ENCODE measurements at places on chromosomes 1 and 21.

DNA sequence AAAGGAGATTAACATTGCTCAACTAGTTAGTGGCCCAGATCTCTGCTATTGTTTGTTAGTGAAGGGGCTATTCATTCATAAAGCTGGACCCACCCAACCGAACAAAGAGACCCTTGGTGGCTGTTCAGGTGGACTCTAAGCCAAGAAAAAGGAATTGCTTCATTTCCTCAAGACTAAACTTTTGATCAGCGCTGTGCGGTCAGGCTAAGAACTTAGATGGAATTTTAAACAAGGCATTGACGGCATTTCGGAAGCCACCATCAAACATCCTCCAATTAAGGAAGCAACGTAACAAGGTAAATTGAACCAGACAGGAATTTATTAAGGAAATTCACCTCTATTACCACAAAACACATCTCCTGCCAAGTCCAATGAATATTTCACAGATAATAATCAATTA, 19.9 kb upstream of the SHCBP1L start:
- no peak for DNase-seq

DNA sequence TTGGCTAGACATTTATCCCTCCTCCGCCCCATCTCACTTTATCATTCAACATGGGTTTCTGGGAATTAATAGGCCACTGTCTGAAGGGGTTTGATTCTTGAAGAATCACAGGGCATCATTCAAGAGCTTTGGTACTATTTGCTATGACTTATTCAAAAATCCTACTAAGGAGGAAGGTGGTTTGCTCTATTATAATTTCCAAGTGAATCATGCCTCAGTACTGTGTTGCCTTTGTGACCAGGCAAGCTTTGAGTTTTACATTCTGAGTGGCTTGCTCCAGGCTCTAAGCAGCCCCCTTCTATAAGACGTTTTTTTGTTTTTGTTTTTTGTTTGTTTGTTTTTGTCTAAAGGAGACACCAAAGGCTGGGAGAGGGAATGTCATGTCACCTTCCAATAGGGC, 2.6 kb downstream of the C1orf21 start:
- DNase-seq: no peak

DNA sequence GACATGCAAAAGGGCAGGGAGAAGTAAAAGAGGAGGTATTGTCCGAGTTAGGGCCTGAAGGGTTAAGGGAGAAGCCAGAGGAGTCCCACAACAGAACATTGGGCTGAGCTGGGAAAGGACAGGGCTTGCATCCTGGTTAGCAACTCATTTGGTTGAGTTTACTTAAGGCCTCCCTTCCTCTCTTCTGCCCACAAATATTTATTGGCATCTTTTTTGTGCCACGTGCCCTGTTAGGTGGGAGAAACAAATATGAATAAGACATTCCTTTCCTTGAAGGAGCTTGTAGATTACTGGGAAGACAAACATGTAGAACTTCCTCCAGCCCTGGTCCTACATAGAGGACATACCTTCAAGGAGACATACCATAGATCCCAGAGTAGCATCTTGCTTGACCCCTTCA, 53.0 kb upstream of the PRELP start:
- DNase-seq: no peak

DNA sequence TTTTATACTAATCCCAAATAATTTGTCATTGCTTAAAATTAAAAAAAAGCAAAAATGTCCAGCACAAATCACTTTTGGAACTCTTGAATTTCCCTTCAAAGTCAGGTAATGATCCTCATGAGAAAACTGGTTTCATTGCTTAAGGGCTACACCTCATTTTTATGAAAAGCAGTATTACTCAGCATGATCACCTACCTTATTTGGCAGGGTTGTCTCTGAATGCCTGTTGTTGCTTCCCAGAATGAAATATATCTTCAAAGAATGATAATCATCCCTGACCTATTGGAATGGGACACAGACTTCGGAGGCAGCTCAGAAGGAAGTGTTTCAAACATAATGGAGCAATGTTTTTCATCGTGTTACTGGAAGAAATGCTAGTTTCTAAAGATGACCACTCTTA, 29.7 kb downstream of the C1orf21 start:
- no peak for DNase-seq

- DNase-seq: no peak
Measured at GRCh38 chr1:10516925-10517676, 42.4 kb downstream of the PEX14 start.

GRCh38 chr1:110196917-110197765, 13.0 kb upstream of the KCNC4 start:
- DNase-seq: no peak

DNA sequence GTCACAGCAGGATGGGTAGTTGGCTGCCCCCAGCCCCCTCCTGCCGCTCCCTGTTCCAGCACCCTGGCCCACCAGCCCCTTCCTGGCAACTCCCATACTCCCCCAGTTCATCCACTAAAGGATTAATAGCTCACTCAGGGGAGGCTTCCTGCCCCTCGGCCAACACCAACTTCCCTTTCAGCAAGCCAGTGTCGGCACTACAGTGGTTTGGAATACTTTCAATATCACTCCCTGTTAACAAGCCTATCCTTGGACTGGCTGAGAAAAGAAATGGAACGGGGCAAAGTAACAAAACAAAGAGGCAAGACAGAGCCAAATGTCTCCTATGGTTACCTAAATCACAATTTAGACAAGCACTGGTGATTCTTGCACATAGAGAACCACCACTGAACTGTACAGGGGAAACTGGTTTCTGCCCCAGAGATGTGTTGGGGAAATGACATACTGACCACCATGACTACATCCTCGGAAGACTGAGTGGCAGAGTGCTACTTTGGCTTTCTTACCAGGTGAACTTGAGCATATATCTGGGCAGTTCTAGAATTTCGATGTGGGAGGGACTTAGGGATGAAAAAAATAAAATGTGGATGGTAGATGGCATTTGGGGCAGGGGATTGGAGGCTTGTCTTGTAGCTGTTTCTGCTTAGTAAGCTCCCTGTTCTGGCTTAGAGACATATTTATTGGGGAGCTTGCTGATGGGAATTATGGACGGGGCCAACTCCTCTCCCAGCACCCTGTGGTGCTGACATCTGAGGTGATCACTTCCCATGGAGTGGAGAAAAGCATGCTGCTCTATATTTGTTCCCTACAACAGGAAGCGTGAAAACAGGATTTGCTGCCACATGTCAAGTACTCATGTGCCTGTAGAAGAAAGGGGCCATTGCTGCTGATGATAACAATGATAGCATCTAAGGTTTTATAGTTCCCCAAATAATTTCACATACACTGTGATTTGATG, 7.1 kb upstream of the CAPN2 start:
- no peak for DNase-seq

DNA sequence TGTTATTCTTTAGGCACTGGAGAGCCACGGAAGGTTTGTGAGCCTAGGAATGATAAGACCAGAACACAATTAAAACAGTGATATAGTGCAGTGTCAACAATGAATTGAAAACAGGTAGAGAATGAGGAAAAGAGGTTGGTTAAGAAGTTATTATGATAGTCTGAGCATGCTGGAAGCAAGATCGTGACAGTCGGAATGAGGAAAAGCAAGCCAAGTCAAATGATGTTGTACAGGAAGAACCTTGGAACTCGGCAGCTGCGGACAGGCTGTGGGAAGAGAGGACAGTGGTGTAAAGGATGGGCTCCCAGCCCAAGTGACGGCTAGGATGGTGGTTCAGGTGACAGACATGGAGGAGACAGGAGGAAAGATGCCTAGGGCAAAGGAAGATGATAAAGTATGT, 25.6 kb downstream of the MTARC1 start:
- no peak for DNase-seq

- no peak for DNase-seq
Measured at GRCh38 chr1:157198619-157199420, 60.6 kb upstream of the ETV3 start.

GRCh38 chr1:170247751-170248521, 102.2 kb downstream of the NTMT2 start:
- DNase-seq: no peak

- no peak for DNase-seq
Measured at GRCh38 chr1:109759513-109760334, 4.0 kb downstream of the EPS8L3 start.

DNA sequence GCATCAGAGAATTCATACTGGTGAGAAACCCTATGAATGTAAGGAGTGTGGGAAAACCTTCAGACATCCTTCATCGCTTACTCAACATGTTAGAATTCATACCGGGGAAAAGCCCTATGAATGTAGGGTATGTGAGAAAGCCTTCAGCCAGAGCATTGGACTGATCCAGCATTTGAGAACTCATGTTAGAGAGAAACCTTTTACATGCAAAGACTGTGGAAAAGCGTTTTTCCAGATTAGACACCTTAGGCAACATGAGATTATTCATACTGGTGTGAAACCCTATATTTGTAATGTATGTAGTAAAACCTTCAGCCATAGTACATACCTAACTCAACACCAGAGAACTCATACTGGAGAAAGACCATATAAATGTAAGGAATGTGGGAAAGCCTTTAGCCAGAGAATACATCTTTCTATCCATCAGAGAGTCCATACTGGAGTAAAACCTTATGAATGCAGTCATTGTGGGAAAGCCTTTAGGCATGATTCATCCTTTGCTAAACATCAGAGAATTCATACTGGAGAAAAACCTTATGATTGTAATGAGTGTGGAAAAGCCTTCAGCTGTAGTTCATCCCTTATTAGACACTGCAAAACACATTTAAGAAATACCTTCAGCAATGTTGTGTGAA, 12.8 kb downstream of the ZFP69B start:
- no peak for DNase-seq

DNA sequence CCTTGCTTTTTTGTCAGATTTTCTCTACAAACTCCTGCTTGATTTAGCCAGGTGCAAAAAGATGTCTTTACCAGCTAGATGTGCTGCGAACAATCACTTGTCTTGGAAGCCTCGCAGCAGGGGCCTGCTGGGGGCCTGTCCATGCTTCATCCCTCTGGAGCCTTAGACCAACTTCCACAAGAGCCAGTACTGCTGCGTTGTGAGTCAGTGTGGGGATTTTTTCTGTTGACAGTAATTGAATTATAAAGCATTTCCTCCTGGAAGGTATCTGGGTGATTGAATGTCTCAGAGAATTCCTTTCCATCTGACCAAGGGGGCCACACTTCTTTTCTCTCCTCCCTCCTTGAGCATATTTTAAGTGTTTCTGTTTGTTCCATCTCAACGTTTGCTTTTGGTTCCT, 40.4 kb upstream of the LDLRAP1 start:
- DNase-seq: no peak

- no peak for DNase-seq
Measured at GRCh38 chr1:147902253-147902845, at the start of gene GJA8. Gene GJA8 (plus strand): TSS chr1:147902795. CDS start chr1:147907956, 5,161 bp downstream.

DNA sequence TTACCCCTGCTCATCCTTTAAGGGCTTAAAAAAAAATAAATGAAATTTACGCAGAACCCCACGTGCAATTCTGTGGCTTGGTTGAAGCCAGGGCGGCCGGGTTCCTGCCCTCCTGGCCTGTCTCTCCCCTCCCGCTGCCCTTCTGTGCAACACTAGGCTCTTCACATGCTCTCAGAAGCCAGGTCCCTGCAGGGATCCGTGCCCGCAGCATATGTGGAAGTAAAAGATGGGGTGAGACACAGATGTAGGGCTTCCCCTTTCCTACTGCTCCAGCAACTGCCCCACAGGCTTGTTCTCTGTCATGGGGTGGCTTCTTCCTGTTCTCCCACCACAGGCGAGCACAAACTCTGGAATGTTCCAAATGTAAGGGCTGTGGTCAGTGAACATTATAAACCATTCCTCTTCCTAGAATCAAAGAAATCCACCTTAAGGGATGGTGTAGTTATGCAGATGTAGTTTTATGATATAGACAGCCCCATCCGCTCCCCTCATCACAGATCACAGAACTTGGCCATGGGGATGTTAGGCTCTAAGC, 535.4 kb downstream of the KIF26B start:
- peak; percentile 16 for DNase-seq

GRCh38 chr21:39061766-39062165, 121.5 kb downstream of the PSMG1 start:
- DNase-seq: no peak

DNA sequence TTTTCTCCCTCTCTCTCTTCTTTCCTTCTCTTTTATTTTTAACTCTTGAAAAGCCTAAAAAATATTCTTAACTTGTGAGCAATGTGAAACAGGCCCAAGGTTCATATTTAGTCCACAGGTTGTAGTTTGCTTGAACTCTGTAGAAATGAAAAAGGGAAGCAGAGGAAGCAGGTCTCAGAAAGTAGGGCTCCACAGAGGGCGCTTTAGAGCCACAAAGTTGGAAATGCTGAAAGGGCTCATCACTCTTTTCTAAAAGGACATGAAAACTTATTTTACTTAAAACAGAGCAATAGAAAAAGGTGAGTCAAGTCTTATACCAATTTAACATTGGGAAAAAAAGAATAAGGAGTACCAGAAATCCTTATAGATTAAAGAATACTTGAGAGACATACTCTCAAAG, 247.0 kb downstream of the USP25 start:
- no peak for DNase-seq

DNA sequence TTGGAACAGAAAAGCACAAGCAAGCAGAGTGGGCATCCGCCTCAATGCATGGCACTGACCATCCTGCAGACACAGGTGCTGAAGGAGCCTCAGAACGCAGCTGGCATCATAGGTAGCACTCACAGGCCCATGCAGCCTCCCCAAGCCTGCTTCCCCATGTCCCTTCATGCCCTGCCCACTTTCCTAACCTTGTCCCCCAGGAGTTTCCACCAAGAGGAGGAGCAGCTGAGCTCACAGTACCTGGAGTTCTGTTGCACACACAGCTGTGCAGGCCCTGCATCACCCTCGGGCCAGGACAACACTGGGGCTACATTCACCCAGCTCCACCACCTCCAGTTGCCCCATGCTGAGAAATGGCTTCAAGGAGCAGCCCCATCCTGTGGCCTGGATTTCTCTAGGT, 83.4 kb downstream of the SETD4 start:
- no peak for DNase-seq

GRCh38 chr1:201172326-201172725, 18.1 kb upstream of the TMEM9 start:
- DNase-seq: no peak

GRCh38 chr1:233904633-233905415, at the start of gene SLC35F3:
Gene SLC35F3 (plus strand): TSS chr1:233904676.
- no peak for DNase-seq

DNA sequence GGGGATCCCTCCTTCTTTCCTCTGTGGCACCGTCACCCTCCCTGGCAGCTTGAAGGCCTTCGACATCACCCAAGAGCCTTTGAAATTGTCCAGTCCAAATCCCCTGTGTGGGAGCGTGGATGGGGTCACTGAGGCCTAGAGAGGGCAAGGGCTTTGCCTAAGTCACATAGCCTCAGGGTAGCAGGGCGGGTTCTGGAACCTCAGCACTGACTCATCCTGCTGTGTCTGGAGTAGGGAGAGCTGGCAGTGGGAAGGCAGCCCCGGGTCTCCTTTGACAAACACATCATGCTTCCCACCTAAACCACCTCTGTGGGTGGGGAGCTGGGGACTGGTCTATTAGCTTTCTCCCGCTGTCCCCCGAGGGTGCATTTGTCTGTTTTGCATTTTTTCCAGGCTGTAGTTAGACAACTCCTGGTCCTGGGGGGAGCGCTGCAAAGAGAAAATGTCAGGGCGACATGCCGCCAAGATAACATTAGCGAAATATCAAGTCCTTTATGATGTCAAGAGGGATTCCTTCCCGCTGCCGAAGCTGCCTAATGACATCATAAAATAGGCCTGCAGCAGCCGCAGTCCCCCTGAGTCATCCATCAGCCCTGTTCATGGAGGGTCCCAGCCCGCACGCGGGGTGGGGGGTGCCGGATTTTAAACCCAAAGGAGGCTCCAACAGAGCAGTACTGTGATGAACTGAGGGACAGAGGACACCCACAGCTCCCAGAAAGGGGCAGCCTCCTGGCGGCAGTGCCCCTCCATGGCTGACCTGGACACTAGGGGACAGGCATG, 77.0 kb upstream of the POU3F1 start:
- DNase-seq: no peak

GRCh38 chr1:29912425-29912824, 676.1 kb downstream of the PTPRU start:
- DNase-seq: no peak

- no peak for DNase-seq
Measured at GRCh38 chr21:34887105-34887442, 162.0 kb downstream of the RUNX1 start.

Data from C1 segment of cervical spinal cord (tissue), 14 donors.